Effector memory CD4-positive, alpha-beta T cell (primary cell): ENCODE measurements at places on chromosomes 16 and 17.

GRCh38 chr17:62870030-62870541 is 62.0 kb upstream of the MARCHF10 start:
- H3K4me1 ChIP-seq = no peaks in the 10 kb centered on the region
- no peak overlapping the region for H3K27ac ChIP-seq
- no peak overlapping the region for H3K4me3 ChIP-seq
- H3K36me3 ChIP-seq = no peaks in the 10 kb centered on the region
- DNase-seq = no peak

- H3K27ac ChIP-seq = no peak overlapping the region
- no peaks in the 10 kb centered on the region for H3K27me3 ChIP-seq
Measured at GRCh38 chr16:19757026-19757425, 39.0 kb downstream of the IQCK start.

- no peak overlapping the region for H3K4me3 ChIP-seq
- H3K4me1 ChIP-seq = no peaks in the 10 kb centered on the region
- H3K27ac ChIP-seq = no peak overlapping the region
- no peaks in the 10 kb centered on the region for H3K36me3 ChIP-seq
- no peak for DNase-seq
Measured at GRCh38 chr16:55876854-55877253, 1.7 kb upstream of the CES5A start.

DNA sequence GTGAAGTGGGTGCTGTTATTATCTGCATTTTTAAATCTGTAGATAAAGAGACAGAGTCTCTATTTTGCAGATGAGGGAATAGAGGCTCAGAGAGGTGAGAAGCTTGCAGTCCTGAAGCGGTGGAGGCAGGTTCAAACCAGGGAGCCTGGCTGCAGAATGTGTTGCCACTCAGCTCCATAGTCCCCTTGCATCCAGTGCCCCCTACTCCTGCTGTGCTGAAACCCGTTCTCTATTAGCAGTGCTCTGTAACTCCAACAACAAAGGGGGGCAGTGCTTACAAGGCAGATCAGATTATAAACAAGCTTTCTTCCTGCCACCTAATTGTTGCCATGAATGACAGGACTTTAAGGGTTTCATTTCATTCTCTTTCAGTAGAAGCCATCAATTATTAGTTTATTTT is 118.1 kb upstream of the CACNG3 start:
- no peaks in the 10 kb centered on the region for H3K27me3 ChIP-seq
- H3K4me1 ChIP-seq = no peaks in the 10 kb centered on the region
- peaks cover 11% of the 10 kb centered on the region for H3K36me3 ChIP-seq
- no peak for DNase-seq

GRCh38 chr17:45136846-45137560 is 1.5 kb downstream of the ACBD4 start:
- peaks cover 24% of the 10 kb centered on the region for H3K4me1 ChIP-seq
- no peaks in the 10 kb centered on the region for H3K36me3 ChIP-seq
- H3K27me3 ChIP-seq = no peaks in the 10 kb centered on the region
- no peak overlapping the region for H3K4me3 ChIP-seq
- DNase-seq = no peak

- H3K36me3 ChIP-seq = peaks cover 17% of the 10 kb centered on the region
- peak overlapping the region; percentile 56 for H3K4me3 ChIP-seq
- peaks cover 16% of the 10 kb centered on the region for H3K4me1 ChIP-seq
- no peaks in the 10 kb centered on the region for H3K27me3 ChIP-seq
- peak; percentile 73 for DNase-seq
Measured at GRCh38 chr17:75393523-75394331, 11.8 kb downstream of the GRB2 start.

- H3K4me1 ChIP-seq = no peaks in the 10 kb centered on the region
- H3K4me3 ChIP-seq = no peak overlapping the region
- no peak overlapping the region for H3K27ac ChIP-seq
- peaks cover 7% of the 10 kb centered on the region for H3K27me3 ChIP-seq
Measured at GRCh38 chr17:79681628-79682261, 49.0 kb upstream of the ENPP7 start.

DNA sequence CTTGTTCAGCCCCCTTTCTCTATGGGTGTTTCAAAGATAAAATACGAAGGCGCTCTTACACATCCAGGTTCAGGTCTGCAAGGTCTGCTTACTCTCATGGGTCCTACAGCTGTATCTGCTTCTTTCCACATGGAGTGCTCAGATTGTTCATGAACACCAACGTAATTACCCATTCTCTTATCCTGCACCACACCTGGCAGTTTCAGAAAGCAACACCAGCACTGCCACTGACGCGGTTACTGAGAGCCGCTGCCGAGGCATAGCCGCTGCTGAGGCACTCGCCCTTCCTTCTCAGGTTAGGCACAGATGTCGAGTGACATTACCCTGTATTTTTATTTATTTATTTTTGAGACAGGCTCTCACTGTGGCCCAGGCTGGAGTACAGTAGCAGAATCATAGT is 147.1 kb downstream of the RPTOR start:
- H3K4me3 ChIP-seq = no peak overlapping the region
- H3K36me3 ChIP-seq = no peaks in the 10 kb centered on the region
- DNase-seq = no peak
- no peaks in the 10 kb centered on the region for H3K27me3 ChIP-seq
- H3K27ac ChIP-seq = no peak overlapping the region

DNA sequence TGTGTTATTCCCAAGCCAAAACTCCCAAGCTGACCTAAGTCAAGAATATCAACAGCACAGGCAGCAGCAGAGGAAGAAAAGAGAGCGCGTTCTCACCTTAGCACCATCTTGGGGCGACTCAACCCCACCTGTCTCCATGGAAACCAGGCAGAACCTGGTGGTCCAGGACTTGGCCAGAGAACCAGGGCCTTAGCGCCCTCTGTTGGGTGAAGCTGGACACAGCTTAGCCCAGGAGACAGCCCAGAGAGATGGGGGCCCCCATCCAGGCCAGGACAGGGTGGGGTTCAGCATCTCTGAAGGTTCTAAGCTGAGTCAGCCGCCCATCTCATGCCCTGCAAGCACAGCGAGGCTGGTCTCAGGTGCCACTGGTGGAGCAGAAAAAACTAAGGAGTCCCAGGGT is 60.1 kb upstream of the TMEM132E start:
- no peak overlapping the region for H3K27ac ChIP-seq
- DNase-seq = no peak
- H3K27me3 ChIP-seq = peaks cover 3% of the 10 kb centered on the region
- H3K36me3 ChIP-seq = no peaks in the 10 kb centered on the region
- no peaks in the 10 kb centered on the region for H3K4me1 ChIP-seq

GRCh38 chr17:34920676-34921075 is 40.6 kb downstream of the CCT6B start:
- H3K36me3 ChIP-seq = no peaks in the 10 kb centered on the region
- H3K27ac ChIP-seq = no peak overlapping the region
- no peaks in the 10 kb centered on the region for H3K4me1 ChIP-seq

DNA sequence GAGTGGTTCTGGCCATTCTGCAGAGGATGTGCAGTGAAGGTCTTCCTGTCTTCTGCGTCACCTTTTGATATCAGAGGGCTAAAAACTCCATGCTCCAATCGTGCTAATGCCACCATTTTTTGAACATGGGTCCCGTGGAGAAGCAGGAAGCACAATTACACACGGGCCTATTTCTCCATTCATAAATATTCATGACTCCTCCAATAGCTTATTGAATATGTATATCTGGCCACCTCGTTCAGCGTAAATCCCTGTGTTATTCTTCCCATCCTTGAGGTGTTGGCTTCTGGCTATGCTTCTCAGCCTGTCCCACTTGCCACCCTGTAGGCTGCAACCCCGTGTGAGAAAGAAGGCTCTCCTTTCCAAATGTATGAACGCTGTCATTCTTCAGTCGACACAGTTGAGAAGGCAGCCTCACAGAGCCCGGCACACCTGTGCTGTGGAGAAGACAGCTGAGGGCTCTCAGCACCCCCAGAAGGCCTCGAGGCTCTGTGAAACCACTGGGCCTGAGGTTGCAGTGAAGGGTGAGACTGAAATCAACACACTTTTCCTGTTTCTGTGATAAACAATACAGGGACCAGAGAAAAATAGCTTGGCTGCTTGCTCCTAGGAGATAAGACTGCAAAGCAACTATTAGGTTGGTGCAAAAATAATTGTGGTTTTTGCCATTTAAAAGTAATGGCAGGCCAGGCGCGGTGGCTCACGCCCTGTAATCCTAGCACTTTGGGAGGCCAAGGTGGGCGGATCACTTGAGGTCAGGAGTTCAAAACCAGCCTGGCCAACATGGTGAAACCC is 4.9 kb upstream of the ANKRD40CL start:
- no peaks in the 10 kb centered on the region for H3K27me3 ChIP-seq
- no peaks in the 10 kb centered on the region for H3K4me1 ChIP-seq
- H3K36me3 ChIP-seq = no peaks in the 10 kb centered on the region
- H3K4me3 ChIP-seq = no peak overlapping the region
- no peak for DNase-seq

DNA sequence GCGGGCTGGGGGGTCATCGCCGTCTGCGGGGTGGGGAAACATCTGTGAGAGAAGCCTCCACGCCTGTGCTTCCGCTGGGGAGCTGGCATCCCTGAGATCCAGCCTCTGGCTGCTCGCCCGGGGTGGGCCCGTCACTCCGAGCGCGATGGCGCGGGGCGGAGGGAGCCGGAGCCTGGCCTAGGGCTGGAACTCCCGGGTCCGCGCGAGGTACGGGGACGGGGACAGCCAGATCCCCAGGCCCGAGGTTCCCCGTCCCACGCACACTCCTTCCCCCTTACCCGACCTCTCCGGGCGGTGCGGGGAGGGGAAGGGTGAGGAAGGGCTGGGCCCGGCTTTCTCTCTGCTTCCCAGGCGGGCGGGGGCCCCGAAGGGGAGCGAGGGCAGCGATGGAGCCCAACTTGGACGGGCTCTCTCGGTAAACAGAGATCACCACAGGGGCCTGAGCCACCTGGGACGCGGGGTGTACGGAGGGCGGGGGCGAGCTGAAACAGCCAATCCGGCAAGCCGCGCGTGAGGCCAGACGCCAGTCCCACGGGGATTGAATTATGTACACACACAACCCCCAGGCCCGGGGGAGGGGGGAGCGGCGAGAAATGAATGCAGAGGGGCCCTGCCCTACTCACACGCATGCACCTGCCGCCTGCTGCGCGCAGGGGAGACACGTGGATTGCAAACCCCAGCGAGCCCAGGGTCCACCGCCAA is at the start of gene SLC16A11:
Gene SLC16A11 (minus strand): TSS at position 596 of the 702 bp plus-strand sequence. CDS start 579 bp downstream, at position 17.
- H3K27ac ChIP-seq = peak within 1 kb of the TSS; percentile 29
- peaks cover 39% of the 10 kb centered on the region for H3K4me1 ChIP-seq
- no peak for DNase-seq
- H3K4me3 ChIP-seq = peak within 1 kb of the TSS; percentile 48

GRCh38 chr17:41455236-41455635 is 11.9 kb downstream of the KRT32 start:
- H3K36me3 ChIP-seq = no peaks in the 10 kb centered on the region
- H3K27ac ChIP-seq = no peak overlapping the region
- H3K27me3 ChIP-seq = no peaks in the 10 kb centered on the region
- no peaks in the 10 kb centered on the region for H3K4me1 ChIP-seq

DNA sequence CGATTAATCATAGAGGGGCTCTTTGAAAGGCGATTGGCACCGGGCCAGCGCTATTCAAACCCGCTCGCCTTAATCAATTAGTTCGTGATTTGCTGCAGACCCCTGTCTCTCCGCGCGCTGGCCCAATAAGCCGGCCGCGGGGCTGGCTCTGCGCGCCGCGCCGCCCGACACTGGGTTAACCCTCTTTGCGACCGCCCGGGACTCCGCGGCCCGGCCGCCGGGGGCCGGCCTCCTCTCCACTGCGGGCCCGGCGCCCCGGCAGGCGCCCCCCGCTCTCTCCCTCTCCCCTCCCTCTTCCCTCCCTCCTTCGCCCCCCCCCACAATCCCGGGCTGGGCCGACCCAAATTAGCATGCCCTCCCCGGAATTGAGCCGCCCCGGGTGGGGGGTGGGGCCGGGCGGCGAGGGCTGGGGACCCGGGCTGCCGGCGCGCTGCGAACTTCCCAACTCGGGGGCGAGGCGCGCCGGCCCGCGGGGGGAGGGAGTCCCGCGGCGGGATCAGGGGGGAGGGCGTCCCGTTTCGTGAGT is 428 bp upstream of the SALL1 start:
- H3K4me1 ChIP-seq = no peaks in the 10 kb centered on the region
- peaks cover 24% of the 10 kb centered on the region for H3K27me3 ChIP-seq

DNA sequence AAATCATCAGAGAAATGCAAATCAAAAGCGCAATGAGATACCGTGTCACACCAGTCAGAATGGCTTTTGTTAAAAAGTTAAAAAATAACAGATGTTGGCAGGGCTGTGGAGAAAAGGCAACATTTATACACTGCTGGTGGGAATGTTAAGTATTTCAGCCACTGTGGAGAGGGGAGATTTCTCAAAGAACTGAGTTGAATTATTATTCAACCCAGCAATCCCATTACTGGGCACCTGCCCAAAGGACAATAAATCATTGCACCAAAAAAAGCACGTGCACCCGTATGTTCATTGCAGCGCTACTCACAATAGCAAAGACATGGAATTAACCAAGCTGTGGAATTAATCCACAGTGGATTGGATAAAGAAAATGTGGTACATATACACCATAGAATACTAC is 204.7 kb downstream of the HS3ST4 start:
- no peaks in the 10 kb centered on the region for H3K36me3 ChIP-seq
- no peaks in the 10 kb centered on the region for H3K4me1 ChIP-seq
- DNase-seq = no peak
- H3K27me3 ChIP-seq = no peaks in the 10 kb centered on the region

DNA sequence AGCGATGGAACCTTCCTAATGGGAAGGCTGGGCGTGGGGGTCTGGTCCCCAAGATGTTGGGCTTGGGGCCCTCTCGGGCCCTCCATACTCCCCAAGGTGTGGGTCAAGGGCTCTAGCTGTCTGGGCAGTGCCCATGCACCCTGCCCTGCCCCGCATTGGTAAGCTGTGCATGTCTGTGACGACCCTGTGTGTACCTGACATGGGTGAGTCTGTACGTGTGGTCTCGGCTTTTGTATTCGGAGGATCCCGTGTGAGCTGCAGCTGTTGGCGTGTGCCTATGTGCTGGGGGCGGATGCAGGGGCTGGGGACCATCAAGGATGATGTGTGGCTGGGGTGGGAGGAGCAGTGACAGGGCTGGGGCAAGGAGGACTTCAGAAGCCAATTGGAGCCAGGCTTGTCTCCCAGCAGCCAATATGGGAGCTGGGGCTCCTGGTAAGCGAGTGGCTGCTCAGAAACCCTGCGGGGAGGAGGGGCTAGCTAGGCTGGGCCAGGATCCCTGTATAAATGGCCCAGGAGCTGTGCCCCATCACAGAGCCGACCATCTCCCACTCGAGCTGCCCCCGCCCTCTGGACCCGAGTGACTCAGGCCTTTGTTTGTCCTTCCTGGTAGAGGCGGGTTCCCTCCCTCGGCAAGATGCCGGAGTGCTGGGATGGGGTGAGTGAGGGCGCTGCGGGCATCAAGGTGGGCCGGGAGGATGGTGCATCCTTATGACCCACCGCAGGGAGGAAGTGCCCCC is at the start of gene NDRG4:
Gene NDRG4 (plus strand): TSS at position 529 of the 737 bp plus-strand sequence. CDS start 106 bp downstream, at position 635.
- peaks cover 5% of the 10 kb centered on the region for H3K27me3 ChIP-seq
- H3K4me1 ChIP-seq = peaks cover 19% of the 10 kb centered on the region
- peak within 1 kb of the TSS; percentile 4 for H3K27ac ChIP-seq
- H3K36me3 ChIP-seq = no peaks in the 10 kb centered on the region
